Stimulated activated CD4-positive, alpha-beta T cell treated with anti-CD3 and anti-CD28 coated beads, Interleukin-1b, Interleukin-23, amount 100 ng/mL, for 1 hour (primary cell): ENCODE measurements at places on chromosomes 6 and 20.

- DNase-seq = no peak
Observed at GRCh38 chr6:56348578-56348977, 101.2 kb upstream of the COL21A1 start.

GRCh38 chr20:62774762-62775161, 21.5 kb upstream of the MRGBP start:
- no peak for DNase-seq

DNA sequence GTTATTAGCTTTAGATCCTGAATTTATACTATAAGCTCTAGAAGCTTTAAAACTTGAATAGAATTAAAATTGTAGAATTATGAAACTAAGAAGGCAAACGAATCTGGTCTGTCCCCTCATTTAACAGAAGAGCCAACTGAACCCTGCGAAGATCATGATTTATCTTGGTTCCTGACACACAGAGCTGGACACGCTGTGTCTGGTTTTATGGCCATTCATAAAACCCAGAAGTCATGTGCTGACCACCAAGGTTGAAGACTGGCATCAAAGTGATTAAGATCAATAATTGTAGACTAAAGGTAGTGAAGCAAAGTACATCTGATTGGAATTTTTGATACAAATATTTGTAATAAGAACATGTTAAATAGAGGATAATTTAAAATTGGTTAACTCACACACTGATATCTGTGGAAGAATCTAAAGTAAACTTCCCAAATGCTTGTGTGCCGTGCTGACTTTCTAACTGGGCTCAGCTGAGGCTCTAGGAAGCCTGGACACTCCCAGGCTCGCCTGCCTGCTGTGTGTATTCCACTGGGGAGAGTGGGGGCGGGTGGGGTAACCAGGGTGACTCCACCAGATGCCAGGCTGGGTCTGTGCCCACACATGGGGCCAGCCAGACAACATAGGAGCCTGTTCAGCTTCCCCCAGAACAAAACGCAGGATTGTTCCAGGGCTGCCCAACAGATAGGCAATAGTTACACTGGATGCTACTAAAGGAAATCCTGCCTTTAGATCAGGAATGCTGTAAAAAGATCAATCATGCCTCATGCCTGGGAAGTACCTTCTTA, 42.1 kb upstream of the SLC22A3 start:
- DNase-seq = no peak

- no peak for DNase-seq
Observed at GRCh38 chr6:105509506-105510331, 106.8 kb upstream of the PREP start.

DNA sequence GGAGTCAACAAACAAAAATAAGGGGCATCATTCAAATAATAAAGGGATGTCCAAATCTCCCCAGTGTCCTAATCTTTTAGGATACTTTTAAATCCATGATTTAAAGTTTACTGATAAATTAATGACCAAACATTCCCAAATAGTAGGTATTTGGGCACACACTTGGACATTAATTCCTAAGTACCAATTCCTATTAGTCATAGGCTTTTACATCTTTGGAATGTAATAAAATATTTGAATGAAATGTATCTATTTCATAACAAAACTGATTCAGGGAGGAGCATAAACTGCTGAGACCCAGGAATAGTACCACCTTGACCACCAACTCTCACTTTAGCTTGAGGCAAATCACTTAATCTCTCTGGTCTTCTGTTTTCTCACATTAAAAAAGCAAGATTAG, 44.3 kb downstream of the VGLL2 start:
- DNase-seq = no peak

GRCh38 chr20:31708736-31709534, 13.7 kb downstream of the BCL2L1 start:
- no peak for DNase-seq
